CD4-positive, alpha-beta T cell treated with Interleukin-17A for 4 hours (primary cell): ENCODE measurements at places on chromosomes 7 and 10.

DNA sequence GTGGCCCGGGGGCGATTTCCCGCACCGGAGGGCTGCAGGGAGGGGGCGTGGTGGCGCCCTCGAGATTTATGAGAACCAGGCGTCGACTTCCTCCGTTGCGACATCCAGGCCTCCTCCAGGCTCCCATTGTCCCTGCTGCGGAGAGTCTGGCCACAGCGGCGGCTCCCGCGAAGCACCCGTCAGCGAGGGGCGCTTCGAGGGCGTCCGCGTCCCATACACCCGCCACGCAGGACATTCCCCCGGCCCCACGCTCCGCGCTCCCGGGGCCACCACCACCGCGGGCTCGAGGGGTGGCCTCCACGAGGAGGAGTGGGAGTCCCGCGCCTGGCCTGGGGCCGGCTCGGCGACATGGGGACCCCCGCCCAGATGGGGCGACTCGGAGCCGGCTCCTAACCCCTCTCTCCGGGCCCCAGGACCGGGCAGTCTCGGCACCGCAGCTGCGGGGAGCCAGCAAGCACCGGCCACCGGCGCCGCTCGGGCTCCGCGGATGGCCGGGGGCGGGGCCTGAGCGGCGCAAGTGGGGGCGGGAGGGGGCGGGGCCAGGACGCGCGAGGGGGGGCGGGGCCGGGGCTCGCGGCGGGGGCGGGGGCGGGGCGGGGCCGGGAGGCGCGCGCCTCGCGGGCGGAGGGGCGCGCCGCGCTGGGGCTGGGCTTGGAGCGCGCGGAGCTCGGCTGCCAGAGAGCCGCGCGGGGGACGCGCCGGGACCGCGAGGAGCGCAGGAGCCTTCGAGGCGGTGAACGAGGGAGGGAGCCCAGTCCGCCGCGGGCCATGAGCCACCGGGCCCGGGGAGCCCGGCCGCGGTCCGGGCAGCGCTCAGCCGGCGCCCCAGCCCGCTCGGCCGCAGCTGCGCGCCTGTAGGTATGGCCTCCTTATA lies at the start of gene SH2B2:
Gene SH2B2 (plus strand): TSS at position 632 of the 874 bp plus-strand sequence. CDS start 13,683 bp downstream, outside the sequence.
- peak; percentile 66 for DNase-seq

GRCh38 chr7:1544896-1545416 lies 11.0 kb downstream of the TMEM184A start:
- DNase-seq, result no peak

GRCh38 chr10:72563327-72563932 lies 62.4 kb downstream of the MICU1 start:
- DNase-seq, result no peak

DNA sequence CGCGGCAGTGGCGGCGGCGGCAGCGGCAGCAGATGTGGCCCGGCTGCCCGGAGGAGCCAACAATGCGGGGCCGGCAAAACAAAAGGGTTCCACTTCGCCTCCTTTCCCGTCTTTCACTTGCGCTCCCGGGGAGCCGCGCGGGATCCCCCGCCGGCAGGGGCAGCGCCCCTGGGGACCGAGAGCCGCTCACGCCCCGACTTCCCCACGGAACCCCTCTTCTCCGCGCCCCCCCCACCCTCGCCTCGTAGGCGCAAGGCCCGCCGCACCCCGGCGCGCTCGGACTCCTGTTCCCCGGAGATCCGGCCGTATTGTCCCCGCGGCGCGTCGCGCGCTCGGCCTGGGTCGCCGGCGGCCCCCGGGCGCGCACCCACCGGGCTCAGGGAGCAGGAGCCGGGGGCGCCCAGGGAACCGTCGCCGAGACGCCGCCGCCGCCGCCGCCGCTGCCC lies 854 bp downstream of the CTBP2 start:
- DNase-seq, result no peak

- DNase-seq, result no peak
These were observed 197.0 kb upstream of the ZMIZ1 start for GRCh38 chr10:78871796-78872195.

GRCh38 chr7:1244700-1245523 lies 12.2 kb downstream of the UNCX start:
- DNase-seq, result no peak

GRCh38 chr7:1586827-1587705 lies 17.2 kb upstream of the PSMG3 start:
- DNase-seq, result no peak

GRCh38 chr7:44411306-44411705 lies 79.2 kb downstream of the NUDCD3 start:
- no peak for DNase-seq

- DNase-seq, result no peak
These were observed 91.1 kb upstream of the ADAM12 start for GRCh38 chr10:126479280-126479895.

GRCh38 chr10:89867964-89868363 lies 166.6 kb downstream of the KIF20B start:
- no peak for DNase-seq

DNA sequence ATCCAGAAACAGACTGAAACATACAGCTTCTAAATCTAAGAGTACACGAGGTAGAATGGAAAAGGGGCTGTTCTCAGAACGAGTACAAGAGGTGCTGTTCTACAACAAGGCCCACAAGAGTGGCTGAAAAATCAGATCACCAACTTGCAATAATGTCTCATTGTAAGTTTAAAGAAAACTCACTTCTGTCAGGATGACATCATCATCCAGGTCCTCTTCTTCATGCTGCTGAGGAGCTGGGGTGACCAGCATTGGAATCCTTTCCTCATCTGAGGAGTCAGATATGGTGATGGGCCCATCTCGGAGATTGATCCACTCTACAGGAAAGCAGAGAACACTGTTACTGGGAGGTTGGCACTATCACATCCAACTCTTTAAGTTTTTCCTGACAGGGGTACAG lies 28.8 kb downstream of the RNF216 start:
- DNase-seq, result no peak

GRCh38 chr10:125424191-125424847 lies 258.6 kb downstream of the TEX36 start:
- DNase-seq, result no peak

- no peak for DNase-seq
These were observed 30.8 kb downstream of the LRRC17 start for GRCh38 chr7:102943423-102944169.

DNA sequence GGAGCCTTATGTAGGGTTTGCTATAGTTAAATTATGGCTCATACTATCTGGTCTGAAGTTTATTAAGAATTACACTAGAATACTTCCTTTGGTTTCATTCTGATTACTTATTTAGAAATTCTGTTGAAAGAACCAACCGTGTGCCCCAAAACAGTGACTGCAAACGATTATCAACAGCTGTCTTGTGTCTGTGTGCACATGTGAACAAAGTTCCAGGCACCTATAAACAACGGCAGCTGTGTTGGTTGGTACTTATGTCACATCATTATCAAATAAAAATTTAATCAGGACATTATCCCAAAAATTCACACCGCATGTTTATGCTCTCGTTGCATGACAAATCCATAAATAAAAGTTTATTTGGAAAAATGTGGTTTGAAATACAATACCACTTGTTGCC lies 80.6 kb downstream of the USP6NL start:
- DNase-seq, result no peak

GRCh38 chr10:50554995-50555568 lies 68.7 kb downstream of the SGMS1 start:
- peak; percentile 50 for DNase-seq

DNA sequence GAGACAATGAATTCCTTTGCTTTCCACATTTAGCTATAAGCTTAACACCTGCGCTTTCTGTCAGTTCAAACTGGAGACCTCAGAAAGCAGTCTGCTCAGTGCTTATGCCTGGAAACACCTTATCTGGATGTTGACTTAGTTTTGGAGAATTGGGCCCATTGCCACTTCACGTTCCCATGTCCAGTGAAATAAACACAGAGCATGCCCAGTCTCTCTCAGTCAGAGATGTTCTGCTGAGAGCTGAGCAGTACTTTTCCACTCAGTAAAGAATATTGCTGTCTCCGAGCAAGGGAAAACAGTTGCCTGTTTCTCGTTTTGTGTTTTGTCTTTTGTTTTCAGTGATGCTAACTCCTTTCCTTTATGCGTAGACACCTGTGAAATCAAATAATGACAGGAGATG lies 83.2 kb upstream of the PRR15 start:
- no peak for DNase-seq

DNA sequence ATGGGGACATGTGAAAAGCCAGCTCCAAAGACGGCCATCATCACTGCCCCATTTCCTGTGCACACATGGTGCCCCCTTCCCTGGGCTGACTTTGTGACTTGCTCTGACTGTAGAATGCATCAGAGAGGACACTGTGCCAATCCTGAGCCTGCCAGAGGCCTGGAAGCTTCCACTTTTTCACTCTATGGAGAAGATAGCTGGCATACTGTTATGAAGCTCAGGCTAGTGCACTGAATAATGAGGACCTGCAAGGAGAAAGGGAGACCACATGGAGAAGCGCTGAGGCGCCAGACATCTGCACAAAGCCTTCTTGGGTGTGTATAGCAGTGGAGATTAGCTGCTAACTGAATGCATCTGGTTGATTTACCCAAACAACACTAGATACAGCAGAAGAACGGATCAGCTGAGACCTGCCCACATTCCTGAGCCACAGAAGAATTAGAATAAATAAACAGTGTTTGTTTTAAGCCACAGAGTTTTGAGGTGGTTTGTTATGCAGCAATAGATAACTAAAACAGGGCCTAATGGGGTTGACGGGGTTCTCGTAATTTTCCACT lies 58.9 kb upstream of the C10orf90 start:
- no peak for DNase-seq

DNA sequence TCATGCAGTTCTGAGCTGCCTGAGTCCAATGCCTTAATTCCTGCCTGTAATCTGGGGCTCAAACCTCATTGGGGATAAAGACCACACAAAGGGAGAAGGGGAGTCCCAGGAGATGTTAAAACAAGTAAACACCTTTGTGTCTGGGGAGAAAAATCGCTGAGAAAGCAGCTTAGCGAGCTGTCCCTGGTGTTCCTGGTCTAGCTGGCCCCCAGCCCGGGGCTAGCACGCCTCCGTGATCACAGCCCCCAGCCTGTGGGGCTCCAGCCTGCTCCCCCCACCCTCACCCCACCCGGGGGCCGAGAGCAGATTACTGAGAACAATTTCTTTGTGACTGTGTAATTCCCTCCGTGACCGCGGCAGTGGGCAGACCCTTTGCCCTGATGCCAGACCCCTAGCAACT lies 24.8 kb downstream of the DPCD start:
- no peak for DNase-seq

GRCh38 chr7:128903621-128904361 lies 6.7 kb downstream of the KCP start:
- no peak for DNase-seq

DNA sequence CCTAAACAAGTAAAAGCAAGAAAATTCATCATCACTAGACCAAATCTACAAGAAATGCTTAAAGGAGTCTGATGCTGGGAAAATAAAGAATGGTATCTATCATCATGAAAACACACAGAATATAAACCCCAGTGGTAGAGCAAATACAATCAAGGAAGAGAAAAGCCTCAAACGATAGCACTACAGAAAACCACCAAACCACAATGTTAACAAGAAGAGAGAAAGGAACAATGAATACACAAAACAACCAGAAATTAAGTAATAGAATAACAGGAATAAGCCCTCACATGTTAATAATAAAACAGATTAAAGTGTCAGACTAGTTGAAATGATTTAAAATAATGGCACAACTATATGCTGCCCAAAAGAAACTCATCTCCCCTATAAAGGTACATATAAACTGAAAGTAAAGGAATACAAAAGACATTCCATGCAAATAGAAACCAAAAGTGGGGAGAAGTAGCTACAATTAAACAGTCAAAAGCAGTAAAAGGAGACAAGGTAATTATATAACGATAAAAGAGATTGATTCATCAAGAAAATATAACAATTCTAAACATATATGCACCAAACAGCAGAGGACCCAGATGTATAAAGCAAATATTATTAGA lies 77.3 kb downstream of the JMJD1C start:
- no peak for DNase-seq

DNA sequence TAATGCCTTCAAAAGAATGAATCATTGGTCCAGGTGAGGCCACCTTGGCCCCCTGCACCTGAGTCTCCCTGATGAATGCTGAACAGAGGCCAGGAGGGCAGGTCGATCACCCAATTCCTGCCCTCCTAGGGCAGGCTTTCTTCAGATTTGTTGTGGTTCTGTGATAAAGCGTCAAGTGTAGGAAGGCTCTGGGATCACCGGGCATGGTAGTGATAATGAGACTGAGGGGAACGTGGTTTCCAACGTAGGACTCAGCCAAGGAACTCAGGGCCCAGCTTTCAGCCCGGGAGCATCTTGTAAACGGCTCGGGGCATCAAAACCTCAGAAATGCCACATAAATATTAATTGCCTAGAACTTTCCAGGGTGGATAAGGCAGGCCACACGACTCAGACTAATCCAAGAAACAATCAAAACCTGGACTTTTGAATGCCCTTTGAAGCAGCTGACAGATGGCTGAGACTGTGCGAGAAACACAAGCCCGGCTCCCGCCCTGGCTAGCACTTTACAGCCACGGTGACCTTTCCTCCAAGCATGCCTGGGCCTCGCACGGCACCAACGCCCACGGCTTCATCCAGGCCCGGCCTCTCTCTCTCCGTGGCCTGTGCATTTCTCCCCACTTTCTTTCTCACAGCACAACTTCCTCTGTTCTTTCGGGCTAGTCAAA lies 239.3 kb upstream of the GRB10 start:
- DNase-seq, result no peak

- DNase-seq, result no peak
These were observed 23.1 kb upstream of the ITGA8 start for GRCh38 chr10:15742836-15743235.

DNA sequence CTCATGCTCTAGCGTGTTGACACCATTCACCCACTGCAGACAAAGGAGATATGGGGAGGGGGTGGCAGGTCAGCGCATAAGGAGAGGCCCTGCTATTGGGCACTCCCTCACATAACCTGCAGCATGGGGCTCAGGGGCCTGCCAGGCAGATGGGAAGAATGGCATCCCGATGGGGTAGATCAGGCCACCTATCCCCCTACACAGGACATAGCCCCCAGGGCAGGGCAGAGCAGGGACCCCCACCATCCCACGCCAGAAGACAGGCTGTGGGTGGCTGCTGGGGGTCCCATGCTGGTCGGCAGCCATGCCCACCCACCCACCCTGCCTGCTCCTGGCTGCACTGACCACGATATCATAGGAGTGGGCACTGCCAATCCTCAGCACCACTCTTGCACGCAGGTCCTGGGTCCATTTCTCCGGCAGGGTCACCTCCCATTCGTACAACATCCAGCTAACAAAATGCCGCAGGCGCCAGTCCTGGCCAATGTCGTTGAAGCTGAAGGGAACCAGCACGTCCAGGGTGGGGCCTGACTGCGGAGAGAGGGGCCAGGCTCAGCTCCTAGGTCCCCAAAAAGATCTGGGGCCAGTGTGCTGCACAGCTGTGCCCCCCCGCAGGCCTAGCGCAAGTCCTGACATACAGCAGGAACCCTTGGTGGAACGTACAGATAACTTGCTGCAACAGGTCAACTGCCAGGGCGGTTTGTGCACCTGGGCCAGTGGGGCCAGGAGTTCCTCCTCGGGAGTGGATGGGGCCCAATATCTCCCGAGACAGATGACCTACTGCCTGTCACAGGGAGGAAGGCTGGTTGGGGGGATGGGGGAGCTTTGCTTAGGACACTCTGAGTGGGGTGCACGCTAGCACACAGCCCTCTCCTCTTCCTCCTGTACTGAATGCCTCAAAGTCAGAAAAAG lies 45.9 kb upstream of the ZNF479 start:
- no peak for DNase-seq

- no peak for DNase-seq
These were observed 155.8 kb downstream of the SKIDA1 start for GRCh38 chr10:21369697-21370096.
